ENCODE measurements at places on chromosomes 3 and 15.
A peak's percentile ranks its signal among the peaks of the same experiment; 100 is the strongest.

DNA sequence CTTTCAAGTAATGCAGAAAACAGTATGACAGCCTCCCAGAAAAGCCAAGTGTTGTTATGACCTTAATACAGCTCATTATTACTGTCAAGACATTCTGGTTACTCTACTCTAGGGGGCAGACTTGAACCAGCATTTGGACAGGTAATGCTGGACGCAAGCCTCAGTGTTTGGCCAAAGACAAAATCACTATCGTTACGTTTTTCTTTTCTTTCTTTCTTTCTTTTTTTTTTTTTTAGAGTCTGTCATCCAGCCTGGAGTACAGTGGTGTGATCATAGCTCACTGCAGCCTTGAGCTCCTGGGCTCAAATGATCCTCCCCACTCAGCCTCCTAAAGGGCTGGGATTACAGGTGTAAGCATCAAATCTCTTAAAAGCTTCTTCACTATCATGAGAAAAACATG lies 29.4 kb upstream of the TMEM45A start:
- DNase-seq, result peak; percentile 58

DNA sequence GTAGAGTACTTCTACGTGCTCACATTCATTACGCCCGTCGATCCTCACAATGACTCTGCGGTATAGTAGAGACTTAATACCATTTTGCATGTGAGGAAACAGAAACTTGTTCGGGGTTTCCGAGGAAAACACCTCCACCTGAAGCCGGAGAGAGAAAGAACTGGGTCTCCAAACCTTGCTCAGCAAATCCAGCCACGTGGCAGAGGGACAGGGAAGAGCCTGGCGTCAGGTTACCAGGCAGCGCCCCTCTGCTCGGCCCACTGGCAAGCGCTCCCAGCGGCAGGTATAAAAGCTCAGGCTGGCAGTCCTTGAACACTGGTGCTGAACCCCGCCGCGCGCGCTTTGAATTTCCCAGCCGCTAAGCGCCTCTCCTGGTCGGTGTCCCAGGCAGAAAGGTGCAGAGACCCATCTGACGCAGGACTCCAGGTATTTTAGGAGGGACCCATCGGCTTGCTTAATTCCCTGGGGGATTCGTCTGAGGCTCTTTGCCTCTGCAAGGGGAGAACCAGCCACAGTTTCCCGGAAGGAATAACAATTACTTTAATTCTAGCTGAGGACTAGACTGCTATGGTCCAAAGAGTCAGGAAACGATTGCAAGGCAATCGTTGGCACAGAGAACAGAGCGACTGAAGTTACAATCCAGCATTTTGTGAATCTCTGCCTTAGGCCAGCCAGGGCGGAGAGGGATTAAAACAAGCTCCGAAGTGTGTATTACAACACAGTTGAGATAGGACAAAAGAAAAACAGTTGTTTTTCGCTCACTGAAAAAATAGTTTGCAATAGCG lies at the start of gene C2CD4A:
Gene C2CD4A (plus strand): TSS at position 315 of the 785 bp plus-strand sequence. CDS start 637 bp downstream, outside the sequence.
- peak; percentile 76 for DNase-seq

- DNase-seq, result peak; percentile 79
These were observed 89.5 kb upstream of the CHD2 start for GRCh38 chr15:92810418-92811138.

DNA sequence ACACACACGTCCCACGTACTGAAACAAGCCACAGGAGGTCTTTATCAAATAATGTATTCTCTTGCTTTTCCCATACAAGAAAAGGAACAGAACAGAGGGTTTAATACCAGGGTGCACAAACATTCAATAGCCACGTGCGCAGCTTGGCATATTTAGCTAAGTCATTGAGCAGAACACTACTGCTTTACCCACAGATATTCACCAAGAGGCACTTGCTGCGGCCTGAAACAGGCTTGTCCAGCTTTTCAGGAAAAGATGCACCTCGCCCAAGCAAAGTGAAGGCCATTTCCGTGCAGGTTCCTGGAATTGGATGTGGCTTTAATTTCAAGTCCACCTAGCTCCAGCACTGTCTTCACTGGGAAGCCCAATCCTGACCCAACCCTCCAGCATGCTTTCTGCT lies 17.6 kb downstream of the ZDHHC3 start:
- no peak for DNase-seq

- no peak for DNase-seq
These were observed 12.5 kb downstream of the PRR20G start for GRCh38 chr3:127275287-127275781.

GRCh38 chr15:43775411-43775965 lies 1.3 kb downstream of the ELL3 start:
- peak; percentile 53 for DNase-seq
